ENCODE measurements at places on chromosomes 11 and 22.

- peak; percentile 72 for DNase-seq
Observed at GRCh38 chr11:61336171-61336935, 3.3 kb downstream of the TKFC start.

DNA sequence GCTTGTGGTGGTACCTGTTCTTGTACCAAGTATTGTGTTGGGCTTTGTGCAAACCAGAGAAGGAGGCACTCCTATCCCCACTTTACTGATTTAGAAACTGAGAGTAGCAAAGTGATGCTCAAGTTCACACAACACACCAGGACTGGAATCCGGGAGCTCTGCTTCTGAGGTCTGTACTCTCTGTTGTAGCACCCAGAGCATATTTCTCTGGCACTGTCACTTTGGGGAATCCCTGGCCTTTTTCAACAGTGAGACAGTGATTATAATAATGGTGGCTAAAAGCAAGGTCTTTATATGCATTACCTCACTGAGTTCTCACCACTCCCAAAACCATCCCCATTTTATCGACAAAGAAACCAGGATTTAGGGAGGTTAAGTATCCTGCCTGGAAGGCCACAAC is 362.4 kb downstream of the TENM4 start:
- no peak for DNase-seq

DNA sequence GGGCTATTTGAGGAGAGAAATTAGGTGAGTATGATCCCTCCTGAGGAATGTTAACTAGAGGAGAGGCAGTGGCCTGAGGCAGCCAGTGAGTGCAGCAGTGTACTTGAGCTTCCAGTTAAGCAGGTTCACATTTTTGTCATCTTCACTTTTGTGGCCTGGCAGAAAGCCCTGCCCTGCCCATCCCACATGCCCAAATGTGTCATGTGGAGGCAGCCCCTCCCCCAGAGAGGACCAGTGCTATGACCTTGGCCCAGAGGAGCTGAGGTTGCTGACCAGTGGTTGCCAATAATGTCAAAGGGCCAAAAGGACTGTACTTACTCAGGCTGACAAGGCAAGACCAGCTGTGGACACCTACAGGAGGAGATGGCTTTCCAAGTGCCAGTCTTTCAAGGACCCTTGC is 17.6 kb upstream of the GRK2 start:
- no peak for DNase-seq

GRCh38 chr11:3833449-3833848 is 7.3 kb downstream of the RHOG start:
- DNase-seq: no peak
